Neural crest cell (in vitro differentiated cells): ENCODE measurements at places on chromosomes 3 and 15.

GRCh38 chr3:131630807-131631206 is 128.0 kb upstream of the MRPL3 start:
- DNase-seq = no peak

- no peak for DNase-seq
Observed at GRCh38 chr15:70269991-70270751, 172.5 kb upstream of the TLE3 start.

DNA sequence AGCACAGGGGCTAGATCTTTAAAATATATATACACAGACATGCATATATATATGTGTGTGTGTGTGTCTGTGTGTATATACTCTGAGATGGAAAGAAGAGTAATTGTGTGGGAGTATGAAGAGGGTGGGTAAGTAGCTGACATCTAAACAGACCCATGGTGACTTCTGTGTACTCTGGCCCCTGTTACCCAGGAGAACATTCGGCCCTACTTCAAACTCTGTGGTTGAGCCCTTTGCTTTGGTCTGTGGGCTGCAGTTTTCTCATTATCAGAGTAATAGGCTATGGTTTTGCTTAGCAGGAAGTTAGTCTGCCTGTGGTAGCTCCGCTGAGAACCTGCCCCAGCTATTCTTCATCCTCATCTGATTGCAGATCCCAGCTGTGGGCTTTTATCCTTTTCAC is 141.4 kb downstream of the RBPMS2 start:
- peak; percentile 8 for DNase-seq

DNA sequence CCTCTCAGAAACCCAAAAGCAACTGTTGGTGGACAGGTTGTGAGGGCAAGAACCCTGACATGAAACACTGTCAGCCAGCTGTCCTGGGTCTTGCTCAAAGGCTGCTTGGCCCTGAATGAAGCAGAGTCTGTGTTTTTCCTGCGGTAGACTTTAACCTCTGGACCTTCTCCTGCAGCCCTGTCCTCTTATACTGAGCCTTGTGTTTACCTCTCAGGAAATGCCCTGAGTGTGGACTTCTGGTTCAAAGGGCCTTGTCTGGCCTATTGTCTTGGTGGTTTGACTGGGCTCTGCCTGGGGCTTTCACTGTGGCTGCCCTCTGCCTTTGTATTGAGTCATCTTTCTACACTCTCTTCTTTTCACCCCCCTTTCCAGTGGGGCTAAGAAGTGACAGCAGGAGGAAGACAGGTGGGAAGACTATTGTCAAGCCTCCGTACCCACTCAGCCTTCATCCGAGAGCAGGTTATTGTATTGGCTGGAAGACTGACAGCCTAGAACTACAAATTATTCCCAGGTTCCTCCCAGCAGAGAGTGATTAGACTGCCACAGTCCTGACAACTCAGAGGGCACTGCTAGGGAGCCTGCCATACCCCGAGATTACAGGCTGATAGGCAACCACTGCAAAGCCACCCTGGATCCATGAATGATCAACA is 3.5 kb downstream of the SEC13 start:
- DNase-seq = no peak

DNA sequence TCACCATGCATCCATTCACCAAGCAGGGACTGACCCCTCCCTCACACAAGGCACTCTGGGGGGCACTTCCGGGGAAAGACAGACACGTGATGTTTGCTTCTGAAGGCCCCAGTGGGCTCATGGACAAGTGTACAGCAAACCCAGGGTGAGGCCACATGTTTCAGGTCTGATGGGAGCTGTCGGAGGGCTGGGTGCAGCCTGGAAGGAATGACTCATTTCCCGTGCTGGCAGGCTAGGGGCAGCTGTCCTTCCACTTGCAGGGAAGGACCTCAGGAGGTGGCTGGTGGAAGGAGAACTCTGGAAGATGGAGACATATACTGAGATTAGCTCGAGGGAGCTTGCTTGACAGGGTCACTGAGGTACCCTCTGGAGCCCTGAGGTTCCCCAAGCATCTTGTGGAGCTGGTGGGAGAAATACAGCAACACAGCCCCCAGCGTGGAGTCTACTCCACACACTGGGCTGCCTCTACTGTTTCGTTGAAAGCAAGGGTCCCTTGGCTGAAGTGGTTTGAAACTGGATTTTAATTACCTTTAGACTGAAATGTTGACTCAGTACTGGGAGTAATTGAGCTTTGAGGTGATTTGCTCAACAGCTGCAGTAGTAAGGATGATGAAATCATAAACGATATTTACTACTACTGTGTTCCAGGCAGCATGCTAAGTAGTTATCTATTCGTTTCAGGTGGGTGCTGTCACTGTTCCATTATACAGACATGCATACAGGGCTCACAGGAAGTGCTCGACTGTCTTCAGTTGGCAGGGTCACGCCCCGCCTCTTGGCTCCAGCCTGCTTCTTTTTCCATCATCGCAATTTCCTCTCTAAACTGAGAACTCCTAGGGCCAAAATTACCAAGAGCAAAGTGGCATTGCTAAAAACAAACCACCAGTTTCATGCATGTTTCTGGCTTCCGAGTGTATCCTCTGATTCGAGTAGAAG is 230.4 kb downstream of the ADAMTS17 start:
- no peak for DNase-seq

DNA sequence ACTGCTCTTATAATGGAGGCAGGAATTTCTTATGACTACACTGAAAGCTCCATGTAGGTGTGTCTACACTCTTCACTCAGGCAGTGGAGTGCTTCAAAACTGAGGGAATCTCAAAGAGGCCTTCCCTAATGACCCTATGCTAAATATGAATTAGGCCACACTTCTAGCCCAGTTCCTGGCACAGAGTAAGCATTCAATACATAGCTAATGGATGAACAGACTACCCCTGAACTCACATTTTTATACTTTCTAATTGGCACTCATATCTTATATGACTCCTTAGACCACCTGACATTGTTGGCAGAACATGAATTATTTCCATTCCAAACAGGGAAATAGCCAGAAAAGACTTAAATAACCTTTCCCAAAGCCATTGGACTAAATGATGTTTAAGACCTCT is 3.4 kb downstream of the RARRES1 start:
- DNase-seq = no peak

- DNase-seq = no peak
Observed at GRCh38 chr3:197847866-197848401, 56.9 kb downstream of the LRCH3 start.

GRCh38 chr15:70632491-70633102 is 130.8 kb downstream of the UACA start:
- DNase-seq = no peak

DNA sequence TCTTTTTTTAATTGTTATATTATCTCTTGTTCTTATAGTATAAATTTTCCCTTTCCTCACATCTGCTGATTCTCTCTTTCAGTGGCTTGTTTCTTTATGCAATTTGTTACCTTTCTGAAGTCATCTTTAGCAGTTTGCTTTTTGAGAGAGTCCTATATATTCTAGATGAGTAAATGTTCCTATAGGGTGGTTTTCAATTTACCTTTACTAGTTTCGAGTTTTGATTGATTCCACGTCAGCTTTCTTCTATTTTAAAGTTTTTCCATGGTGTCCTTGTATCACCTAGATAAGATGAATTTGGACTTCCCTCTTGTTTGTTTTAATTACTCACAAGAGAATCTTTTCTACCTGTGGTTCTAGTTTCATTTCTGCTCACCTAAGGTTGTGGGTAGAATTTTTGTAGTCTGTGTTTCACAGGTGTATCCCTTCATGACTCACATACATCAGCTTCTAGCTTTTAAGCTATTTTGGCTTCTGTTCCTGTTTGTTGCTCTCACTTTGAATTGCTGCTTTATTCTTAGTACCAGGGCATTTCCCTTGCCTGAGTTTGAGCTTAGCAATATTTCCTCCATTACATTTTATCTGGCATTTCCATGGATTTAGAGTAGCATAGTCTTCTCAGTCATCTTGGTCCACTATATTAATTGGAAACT is 6.4 kb downstream of the TEX9 start:
- DNase-seq = no peak

- DNase-seq = no peak
Observed at GRCh38 chr3:14397531-14397930, 4.9 kb upstream of the SLC6A6 start.

GRCh38 chr15:50051811-50052419 is 67.1 kb downstream of the ATP8B4 start:
- DNase-seq = peak; percentile 39
